Activated CD4-positive, alpha-beta T cell treated with anti-CD3 and anti-CD28 coated beads for 36 hours (primary cell): ENCODE measurements at places on chromosomes 13 and 19. TPM values are rescaled to one million over a fixed set of nuclear protein-coding genes. Genes with fewer than 3 reads are reported as not detected.

GRCh38 chr19:10070730-10071446 is 15.2 kb upstream of the SHFL start:
- H3K4me3 ChIP-seq: no peak overlapping the region
- no peaks in the 10 kb centered on the region for H3K36me3 ChIP-seq
- no peaks in the 10 kb centered on the region for H3K27me3 ChIP-seq

GRCh38 chr13:45527699-45528462 is 63.1 kb downstream of the COG3 start:
- peaks cover 10% of the 10 kb centered on the region for H3K4me1 ChIP-seq
- H3K4me3 ChIP-seq: no peak overlapping the region
- H3K36me3 ChIP-seq: peaks cover 28% of the 10 kb centered on the region
- no peaks in the 10 kb centered on the region for H3K27me3 ChIP-seq
- DNase-seq: no peak

DNA sequence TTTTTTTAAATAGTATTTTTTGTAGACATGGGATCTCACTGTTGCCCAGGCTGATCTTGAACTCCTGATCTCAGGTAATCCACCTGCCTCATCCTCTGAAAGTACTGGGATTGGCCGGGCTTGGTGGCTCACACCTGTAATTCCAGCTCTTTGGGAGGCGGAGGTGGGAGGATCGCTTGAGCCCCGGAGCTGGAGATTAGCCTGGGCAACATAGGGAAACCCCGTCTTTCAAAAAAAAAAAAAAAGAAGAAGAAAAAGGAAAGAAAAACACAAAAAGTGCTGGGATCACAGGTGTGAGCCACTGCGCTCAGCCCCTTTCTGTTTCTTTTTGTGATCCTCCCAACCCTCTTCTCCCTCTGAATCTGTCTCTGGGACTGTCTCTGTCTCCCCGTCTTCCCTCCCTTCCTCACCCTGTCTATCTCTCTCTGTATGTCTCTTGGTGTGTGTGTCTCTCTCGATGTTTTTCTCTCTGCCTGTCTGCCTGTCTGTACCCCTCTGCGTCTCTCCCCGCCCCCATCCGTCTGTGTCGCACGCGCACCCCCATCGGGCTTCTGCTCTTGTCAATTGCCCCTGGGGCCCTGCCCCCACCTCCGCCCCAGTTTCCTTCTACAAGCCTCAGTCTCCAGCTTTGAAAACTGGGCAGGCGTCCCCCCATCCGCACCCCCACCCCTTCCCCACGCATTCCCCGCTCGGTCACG is 540 bp upstream of the ZFP36 start:
- H3K27ac ChIP-seq: peak overlapping the region; percentile 88
- H3K27me3 ChIP-seq: no peaks in the 10 kb centered on the region
- H3K4me3 ChIP-seq: peak overlapping the region; percentile 73
- peak; percentile 93 for DNase-seq
- peaks cover 51% of the 10 kb centered on the region for H3K4me1 ChIP-seq

DNA sequence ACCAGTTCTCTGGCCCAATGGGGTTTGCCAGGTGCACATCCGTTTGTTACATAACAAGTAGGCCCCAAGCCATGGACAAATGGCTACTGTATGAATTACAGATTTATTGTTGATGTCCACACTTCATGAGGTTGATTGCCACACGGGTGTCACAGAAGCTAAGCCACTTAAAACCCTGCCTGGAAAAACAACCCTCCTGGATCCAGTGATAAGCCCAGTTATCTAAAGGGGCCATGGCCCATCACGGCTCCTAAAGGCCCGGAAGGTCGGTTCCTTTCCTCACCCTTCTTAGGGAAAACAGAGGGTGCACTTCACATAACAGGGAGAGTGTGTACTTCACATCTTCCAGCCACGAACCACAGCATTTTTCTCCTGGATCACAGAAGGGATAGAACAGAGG is 4.1 kb downstream of the TMEM272 start:
- no peak overlapping the region for H3K4me3 ChIP-seq
- H3K4me1 ChIP-seq: peaks cover 34% of the 10 kb centered on the region
- H3K27me3 ChIP-seq: peaks cover 6% of the 10 kb centered on the region
- DNase-seq: no peak
- H3K36me3 ChIP-seq: no peaks in the 10 kb centered on the region
- no peak overlapping the region for H3K27ac ChIP-seq

- DNase-seq: no peak
- peak overlapping the region; percentile 58 for H3K27ac ChIP-seq
- peaks cover 15% of the 10 kb centered on the region for H3K4me1 ChIP-seq
- H3K27me3 ChIP-seq: no peaks in the 10 kb centered on the region
- peaks cover 12% of the 10 kb centered on the region for H3K36me3 ChIP-seq
- H3K4me3 ChIP-seq: no peak overlapping the region
Observed at GRCh38 chr13:112791663-112792440, 102.0 kb downstream of the ATP11A start.

DNA sequence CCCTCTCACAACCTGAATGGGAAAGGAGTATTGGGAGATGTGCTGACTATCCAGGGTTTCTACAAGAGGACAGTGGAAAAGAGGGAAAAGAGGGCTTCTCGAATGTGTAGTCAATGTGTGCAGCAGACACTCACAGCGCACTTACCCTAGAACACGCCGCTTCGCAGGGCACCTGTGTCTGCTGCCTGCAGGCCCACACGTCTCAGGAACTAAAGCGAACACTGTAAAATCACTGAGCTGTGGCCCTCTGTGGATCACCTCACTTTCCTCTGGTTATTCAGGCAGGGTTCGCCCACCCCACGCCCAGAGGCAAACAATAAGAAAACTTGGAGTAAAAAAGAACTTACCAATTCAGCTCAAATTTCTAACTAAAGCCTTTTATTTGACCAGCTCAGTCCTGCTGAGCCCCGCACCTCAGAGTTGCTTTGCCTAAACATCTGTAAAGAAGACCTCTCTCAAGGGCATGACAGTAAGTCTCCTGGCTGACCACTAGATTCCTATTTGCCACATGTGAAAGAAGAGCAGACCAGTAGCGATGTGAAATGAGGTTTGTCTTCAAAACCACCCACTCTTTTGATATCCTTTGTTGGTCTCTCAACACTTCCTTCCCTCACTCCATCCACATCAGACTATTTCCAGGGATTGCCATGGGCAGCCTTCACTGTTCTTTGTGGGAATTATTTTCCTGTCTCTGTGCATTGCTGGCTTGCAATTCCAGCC is 19.3 kb upstream of the DOCK9 start:
- no peak overlapping the region for H3K4me3 ChIP-seq
- no peaks in the 10 kb centered on the region for H3K36me3 ChIP-seq
- no peaks in the 10 kb centered on the region for H3K27me3 ChIP-seq
- peaks cover 86% of the 10 kb centered on the region for H3K4me1 ChIP-seq
- DNase-seq: no peak

GRCh38 chr13:39530916-39531315 is 72.1 kb downstream of the LHFPL6 start:
- H3K27ac ChIP-seq: no peak overlapping the region
- no peaks in the 10 kb centered on the region for H3K4me1 ChIP-seq
- peaks cover 17% of the 10 kb centered on the region for H3K27me3 ChIP-seq
- H3K36me3 ChIP-seq: no peaks in the 10 kb centered on the region

GRCh38 chr13:100668408-100668807 is 6.2 kb downstream of the TMTC4 start:
- H3K27ac ChIP-seq: no peak overlapping the region
- DNase-seq: no peak
- no peaks in the 10 kb centered on the region for H3K27me3 ChIP-seq

The TINCR gene
- total RNA-seq: 0.23 TPM

The KLK14 gene
- 1.1 TPM for total RNA-seq

The NLRP5 gene
- not detected for total RNA-seq

The PSG7 gene
- not detected for total RNA-seq

The FFAR3 gene
- total RNA-seq: 3.1 TPM
